Right lobe of liver (tissue), 6 donors: ENCODE measurements at places on chromosomes 5 and 9. TPM values are rescaled to one million over a fixed set of nuclear protein-coding genes. Genes with fewer than 3 reads are reported as not detected.

TMED9 gene
- total RNA-seq = 123 TPM

SMIM33 gene
- total RNA-seq = not detected

ZDHHC11B gene
- total RNA-seq = 5.0 TPM

GTF2H2C gene
- total RNA-seq = 17.2 TPM

GCNT4 gene
- total RNA-seq = 1.7 TPM

ADAMTSL2 gene
- total RNA-seq = 23.0 TPM

AJM1 gene
- total RNA-seq = 2.6 TPM

SPATA31E1 gene
- total RNA-seq = not detected

DNA sequence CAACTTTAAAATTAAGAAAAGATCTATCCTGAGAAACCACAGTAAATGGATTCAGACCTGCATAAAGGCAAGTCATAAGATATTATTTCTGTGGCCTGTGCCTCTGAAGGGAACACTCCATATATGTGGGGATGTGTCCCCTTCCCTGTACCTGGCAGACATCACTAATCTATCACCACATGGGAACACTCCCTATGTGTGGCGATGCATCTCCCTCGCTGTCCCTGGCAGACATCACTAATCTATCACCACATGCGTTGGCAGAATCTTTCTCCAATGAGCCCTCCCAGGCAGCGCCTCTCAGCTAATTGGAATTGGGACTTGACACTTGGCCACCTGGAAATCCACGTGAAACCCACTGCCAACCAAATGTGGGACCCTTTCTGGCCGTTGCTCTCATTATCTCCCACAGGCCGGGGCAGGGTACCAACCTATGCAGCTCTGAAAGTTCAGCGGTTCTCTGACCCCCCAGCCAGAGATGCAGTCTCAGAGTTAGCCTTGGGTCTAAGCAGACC lies 25.2 kb upstream of the ASS1 start:
- no peak for DNase-seq

GRCh38 chr5:19536387-19536786 lies 451.6 kb downstream of the CDH18 start:
- DNase-seq = no peak

- DNase-seq = no peak
Measured at GRCh38 chr5:175461370-175461769, 17.0 kb upstream of the SFXN1 start.

DNA sequence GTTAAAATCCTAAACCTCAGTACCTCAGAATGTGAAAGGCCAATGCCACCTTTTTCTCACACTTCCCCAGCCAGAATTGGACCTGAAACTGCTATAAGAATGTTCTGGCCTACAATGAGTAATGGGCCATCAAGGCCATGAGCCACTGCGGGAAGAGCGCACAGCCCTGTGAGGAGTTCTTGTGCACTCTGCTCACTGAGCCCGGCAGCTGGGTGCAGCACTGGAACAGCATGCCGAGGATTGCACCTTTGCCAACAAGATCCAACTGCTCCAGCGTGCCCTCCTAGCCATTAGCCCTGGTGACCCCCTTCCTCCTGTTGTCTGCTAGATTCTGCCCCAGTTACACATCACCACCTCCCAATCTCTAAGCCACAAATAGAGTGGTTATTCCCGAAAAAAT lies 758.1 kb downstream of the PRELID2 start:
- no peak for DNase-seq

DNA sequence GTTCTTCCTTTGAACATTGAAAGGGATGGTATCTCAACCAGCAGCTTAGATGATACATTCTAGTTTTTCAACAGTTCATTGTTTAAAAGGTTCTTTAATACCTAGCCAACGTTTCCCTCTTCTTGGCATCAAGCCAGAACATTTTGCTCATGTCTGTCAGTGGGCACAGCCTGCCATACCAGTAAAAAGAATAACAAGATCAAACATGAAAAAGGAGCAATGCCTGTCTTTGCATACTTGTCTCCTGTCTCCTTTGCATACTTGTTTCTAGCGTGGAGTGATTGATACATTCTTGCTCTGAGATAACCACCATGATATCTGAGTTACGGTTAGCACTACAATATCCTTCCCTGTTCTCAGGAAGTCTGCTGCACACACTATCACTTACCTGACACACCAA lies 248.6 kb upstream of the DAPK1 start:
- no peak for DNase-seq

DNA sequence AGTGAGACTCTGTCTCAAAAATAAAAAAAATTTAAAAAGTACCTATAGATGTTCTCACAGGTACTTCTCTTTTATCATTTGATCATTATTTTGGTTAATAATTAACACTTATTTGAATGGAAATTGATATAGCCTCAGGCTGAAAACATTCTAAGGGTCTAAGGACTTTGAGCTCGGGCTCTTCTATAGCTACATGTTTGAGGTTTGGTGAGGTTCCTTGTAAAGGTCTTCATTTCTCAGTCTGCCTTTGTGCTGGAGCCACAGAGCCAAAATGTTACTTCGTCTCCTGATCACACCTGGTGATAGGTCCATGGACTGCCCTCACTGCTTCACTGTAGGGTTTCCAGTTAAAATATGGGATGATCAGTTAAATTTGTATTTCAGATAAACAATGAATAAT lies 22.6 kb downstream of the ARHGEF37 start:
- no peak for DNase-seq

- no peak for DNase-seq
Measured at GRCh38 chr9:17627641-17628040, 48.8 kb downstream of the SH3GL2 start.

DNA sequence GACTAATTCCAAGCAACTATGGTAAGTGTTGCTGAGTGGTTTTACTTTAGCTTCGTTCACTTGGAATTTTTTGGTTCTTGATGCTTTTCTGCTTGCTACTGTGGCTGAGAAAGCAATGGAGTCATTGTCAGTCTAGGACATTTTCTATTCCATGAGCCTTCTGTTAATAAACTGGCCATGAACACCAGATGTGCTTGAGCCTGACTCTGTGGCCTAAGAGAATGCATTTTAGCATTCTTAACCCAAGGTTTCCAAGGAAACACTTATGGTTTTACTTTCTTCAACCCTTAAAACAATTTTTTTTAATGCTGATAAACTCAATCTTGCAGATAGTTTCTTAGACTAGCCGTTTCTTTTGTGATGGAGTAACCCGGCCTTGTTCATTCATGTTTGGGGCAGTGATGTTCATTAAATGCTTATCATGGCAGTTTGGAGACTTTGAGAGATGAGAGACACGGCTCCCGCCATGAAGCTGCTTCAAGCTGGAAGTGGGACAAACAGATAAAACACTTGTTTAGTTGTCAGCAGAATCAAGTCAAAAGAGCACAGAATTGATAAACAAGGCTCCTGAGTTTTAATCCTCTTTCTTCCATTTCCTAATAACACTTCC lies 42.4 kb downstream of the OSTF1 start:
- no peak for DNase-seq

GRCh38 chr9:121819428-121820231 lies 168.2 kb downstream of the DAB2IP start:
- no peak for DNase-seq

GRCh38 chr9:130932255-130933079 lies 6.6 kb downstream of the FIBCD1 start:
- DNase-seq = no peak

GRCh38 chr9:2377117-2377516 lies 244.5 kb upstream of the VLDLR start:
- no peak for DNase-seq

GRCh38 chr9:35599763-35600604 lies 5.1 kb upstream of the TESK1 start:
- DNase-seq = no peak

DNA sequence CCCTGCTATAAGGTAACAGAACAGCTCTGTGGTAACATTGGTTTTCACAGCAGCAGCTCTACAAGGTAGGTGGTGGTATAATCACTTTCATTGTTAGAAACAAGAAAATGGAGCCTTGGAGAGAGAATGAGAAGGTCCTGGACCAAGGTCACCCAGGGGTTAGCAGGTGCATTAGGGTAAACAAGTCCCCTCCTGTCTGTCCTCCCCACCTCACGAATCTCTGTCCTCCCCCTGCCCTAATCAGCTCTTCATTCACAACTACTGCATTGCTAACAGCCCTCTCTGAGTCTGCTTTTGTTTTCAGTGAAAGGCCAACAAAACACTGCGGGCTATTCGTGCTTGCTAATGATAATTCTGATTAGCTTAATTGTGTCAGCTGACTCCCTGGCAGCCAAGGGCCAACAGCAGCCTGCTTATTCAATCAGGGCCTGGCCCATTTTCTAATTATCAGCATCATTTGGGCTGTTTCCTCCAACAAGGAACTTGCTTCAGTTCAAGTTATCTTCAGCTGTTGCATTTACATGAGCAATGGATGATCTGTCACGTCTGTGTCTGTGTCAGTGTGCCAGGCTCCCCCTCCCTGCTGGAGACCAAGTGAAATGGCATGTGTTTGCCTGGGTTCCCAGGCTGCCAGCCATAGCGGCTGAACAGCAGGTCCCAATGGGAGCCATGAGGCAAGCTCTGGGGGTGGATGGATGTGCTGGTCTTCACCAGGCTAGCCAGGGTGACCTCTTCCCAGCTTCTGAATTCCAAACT lies 56.7 kb upstream of the EQTN start:
- DNase-seq = no peak

GRCh38 chr5:57608542-57608941 lies 125.9 kb upstream of the ACTBL2 start:
- DNase-seq = no peak

- no peak for DNase-seq
Measured at GRCh38 chr5:102154291-102154690, 141.8 kb downstream of the SLCO4C1 start.

DNA sequence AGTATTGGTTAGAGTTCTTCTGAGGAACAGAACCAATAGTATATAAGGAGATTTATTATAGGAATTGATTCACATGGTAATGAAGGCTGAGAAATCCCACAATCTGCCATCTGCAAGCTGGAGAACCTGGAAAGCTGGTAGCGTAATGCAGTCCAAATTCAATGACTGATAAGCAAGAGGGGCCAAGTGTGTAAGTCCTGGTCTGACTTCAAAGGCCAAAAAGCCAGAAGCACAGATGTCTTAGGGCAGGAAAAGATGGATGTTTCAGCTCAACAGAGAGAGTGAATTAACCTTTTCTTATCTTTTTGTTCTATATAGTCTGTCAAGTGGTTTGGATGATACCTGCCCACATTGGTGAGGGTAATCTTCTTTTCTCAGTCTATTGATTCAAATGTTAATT lies 146.4 kb downstream of the FGF10 start:
- DNase-seq = no peak

- no peak for DNase-seq
Measured at GRCh38 chr5:174545926-174546325, 178.5 kb upstream of the MSX2 start.

- no peak for DNase-seq
Measured at GRCh38 chr5:134289509-134290113, 63.7 kb upstream of the PPP2CA start.

DNA sequence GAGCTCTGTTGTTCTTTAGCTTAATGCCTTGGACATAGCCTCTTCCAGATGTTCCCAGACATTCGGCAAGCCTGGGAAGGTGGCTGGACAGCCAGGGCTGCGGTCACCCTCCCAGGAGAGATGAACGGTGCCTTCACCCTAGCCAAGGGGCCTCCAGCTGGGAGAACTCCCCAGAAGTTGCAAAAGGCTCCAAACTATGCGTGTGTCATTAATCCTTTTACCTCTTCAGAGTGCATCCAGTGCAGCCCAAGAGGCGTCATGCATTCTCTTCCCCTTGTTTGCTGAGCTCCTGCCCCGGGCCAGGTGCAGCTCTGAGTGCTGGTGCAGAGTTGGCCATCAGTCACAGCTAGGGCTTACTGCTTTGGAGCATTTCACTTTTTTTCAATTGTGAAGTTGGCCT lies 22.8 kb downstream of the HMCN2 start:
- no peak for DNase-seq
